ENCODE measurements at places on chromosomes 12 and 14. TPM values are rescaled to one million over a fixed set of nuclear protein-coding genes. Genes with fewer than 3 reads are reported as not detected.

DNA sequence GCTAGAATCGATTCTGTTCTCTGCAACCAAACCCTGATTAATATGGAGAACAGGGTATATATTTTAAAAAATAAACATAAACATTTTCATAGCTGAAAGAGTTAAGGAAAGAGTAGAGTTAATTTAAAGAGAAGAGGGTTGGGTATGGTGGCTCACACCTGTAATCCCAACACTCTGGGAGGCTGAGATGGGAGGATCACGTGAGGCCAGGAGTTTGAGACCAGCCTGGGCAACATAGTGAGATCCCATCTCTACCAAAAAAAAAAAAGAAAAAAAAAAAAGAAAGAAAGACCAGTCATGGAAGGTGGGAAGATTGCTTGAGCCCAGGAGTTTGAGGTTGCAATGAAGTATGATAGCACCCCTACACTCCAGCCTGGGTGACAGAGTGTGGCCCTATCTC lies 25.5 kb downstream of the GTSF1 start:
- no peak for DNase-seq

GRCh38 chr14:75450381-75451276 lies 22.8 kb downstream of the JDP2 start:
- DNase-seq: peak; percentile 37

PTCSC3 gene
- not detected for total RNA-seq

SLIRP gene
- 189 TPM for total RNA-seq

TCL1B gene
- not detected for total RNA-seq

GSC gene
- not detected for total RNA-seq

GRCh38 chr12:110641521-110641920 lies 27.6 kb downstream of the TCTN1 start:
- DNase-seq: peak; percentile 49

DNA sequence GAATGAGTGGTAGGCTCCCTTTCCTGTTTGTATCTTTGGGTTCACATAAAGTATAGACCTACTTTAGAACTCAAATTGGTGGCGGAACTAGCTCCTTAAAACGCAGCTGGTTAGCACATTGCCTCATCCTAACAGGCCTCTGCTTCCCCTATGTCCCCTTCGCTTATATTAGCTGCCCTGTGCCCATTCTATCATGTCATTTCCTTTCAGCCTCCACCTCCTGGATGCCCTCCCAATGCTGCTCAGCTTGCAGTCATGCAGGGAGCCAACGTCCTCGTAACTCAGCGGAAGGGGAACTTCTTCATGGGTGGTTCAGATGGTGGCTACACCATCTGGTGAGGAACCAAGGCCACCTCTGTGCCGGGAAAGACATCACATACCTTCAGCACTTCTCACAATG lies 3.5 kb downstream of the DAZAP2 start:
- no peak for DNase-seq

DNA sequence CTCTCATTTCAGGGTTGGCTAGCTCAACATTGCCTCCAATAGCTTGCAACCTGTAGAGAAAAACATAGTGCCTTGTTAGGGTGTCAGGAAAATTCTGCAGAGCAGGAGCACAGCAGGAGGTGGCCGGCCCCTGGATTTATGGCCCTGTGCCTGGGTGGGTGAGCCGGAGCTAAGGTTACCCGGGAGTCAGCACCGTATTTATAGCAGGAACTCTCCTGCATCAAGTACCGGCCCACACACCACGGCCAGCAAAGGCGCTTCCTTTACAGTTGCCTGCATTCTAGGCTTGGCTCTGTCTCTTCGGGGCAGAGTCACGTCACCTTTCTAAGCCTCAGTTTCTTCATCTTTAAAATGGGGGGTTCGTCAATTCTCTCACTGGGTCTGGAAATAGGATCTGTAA lies 52.8 kb upstream of the EML1 start:
- no peak for DNase-seq

DNA sequence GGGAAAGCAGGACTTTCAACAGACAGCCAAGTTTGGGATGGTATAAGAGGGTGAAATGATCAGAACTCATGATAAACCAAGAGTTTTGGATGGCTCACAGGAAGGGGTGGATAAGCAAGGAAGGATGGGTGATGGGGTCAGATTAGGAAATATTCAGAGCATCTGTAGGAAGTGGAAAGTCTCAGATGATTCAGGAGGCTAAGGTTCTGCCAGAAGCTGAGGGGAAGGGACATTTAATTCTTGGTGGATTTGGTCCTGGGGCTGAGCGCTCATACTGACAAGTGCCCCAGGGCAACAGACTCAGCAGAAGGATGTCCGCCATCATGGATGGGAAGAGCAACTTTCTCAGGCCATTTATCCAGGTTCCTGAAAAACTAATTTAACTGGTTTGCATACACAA lies 28.4 kb upstream of the BDKRB2 start:
- DNase-seq: no peak

BEST3 gene
- total RNA-seq: 1.0 TPM

TEX52 gene
- total RNA-seq: not detected

- no peak for DNase-seq
Observed at GRCh38 chr12:125184213-125184967, 119.2 kb downstream of the AACS start.

DNA sequence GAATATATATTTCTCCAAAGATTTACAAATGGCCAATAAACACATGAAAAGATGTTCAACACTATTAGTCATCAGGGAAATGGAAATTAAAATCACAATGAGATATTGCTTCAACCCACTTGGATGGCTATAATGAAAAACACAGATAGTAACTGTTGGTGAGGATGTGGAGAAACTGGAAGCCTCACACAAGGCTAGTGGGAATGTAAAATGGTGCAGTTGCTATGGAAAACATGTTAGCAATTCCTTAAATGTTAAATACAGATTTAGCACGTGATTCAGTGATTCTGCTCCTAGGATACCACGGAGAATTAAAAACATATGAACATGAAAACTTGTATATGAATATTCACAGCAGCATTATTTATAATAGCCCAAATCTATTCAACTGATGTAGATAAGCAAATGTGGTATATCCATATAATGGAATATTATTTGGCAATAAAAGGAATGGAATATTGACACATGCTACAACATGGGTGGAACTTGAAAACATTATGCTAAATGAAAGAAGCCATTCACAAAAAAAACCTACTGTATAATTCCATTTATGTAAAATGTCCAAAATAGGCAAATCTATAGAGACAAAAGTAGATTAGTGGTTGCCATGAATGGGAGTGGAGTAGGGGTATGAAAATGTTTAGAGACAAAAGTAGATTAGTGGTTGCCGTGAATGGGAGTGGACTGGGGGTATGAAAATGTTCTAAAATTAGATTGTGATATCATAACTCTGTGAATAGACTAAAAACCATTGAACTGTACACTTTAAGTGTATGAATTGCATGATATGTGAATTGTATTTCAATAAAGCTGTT lies 227.1 kb upstream of the DDHD1 start:
- no peak for DNase-seq

DNA sequence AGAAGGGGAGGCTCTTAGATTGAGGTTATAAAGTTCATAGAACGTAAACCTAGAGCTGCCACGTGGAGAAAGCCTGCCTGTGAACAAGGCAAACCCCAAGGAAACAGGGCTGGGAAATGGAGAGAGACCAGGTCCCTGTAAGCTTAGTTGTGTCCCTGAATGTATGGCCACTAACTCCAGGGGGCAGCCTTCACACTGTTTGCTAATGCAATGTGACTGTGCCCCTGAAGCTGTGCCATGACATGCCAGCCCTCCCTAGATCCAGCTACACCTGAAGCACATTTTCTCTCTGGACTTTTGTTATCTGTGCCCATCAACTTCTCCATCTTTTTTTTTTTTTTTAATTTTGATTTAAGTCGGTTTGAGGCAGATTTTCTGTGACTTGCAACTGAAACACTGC lies 60.6 kb upstream of the TMCC3 start:
- DNase-seq: no peak

DNA sequence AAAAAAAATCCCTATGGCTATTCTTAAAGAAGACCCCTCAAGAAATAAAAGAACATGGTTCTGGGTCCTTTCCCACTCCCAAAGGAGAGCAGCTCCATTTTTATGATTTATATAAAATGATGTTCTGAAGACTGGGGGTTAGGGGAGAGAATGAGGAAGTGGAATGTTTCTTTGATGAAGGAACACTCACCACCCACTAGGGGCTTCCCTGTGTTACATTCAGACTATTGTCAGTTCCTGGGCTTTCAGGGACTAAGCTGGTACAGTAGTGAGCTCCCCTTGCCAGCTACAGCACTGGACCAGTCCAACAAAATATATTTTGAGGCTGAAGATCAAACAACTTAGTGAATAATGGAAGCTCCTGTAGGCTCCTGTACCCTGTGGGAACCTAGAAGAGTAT lies 98.9 kb downstream of the HMGA2 start:
- DNase-seq: no peak

CSRP2 gene
- 247 TPM for total RNA-seq

- no peak for DNase-seq
Observed at GRCh38 chr12:85527192-85527591, 247.2 kb downstream of the ALX1 start.

DNA sequence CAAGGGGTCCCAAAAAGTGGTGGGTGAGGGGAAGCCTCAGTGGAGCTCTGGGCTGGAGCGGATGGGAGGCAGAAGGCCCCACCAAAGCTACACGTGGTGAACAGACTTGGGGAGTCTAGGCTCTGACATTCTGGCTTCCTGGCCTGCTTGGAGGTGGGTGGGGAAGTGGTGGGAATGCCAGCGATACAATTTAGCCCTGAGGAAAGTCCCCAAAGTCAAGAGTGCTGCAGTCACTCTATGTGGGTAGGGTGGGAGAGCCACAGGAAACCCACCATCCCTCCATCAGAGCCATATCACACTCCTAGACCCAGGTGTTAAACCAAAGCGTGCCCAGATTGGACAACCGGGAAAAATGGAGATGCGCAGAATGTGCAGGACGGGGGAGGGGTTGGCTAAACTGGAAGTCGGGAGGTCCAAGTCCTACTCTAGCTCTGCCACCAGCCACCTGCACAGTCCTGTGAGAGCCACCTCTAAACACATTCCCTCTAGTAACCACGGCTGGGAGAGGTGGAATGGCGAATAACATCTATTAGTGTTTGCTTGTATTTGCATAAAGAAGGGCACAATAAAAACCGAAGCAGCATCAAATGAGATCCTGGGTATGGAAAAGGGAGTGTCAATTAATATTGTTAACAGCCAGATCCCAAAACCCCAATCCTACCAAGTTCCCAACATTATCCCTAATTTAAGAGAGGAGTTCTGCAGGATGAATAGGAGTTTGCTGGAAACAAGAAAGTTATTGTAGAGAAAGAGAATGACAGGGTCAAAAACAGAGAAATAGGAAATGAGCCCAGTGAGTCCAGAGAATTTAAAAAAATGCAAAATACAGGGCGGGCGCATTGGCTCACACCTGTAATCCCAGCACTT lies 14.0 kb upstream of the CD9 start:
- no peak for DNase-seq

- no peak for DNase-seq
Observed at GRCh38 chr12:132948146-132949066, 7.7 kb downstream of the ZNF605 start.

GRCh38 chr12:15268309-15268708 lies 47.1 kb upstream of the RERG start:
- DNase-seq: no peak

SYCP3 gene
- total RNA-seq: not detected

GPR132 gene
- total RNA-seq: 2.2 TPM

NUAK1 gene
- 96.1 TPM for total RNA-seq

DNA sequence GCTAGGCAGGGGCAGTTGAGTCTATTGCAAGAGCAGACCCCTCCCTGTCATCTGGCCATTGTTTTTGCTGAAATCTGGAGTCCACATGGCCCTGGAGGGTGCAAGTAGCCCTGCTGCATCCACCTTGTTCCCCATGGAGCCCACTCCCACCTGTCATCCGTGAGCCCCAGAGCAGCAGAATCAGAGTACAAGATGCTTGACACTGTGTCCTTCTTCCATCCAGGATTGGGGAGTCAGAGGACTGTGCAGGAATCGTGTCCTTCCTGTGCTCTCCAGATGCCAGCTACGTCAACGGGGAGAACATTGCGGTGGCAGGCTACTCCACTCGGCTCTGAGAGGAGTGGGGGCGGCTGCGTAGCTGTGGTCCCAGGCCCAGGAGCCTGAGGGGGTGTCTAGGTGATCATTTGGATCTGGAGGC lies 8.8 kb downstream of the DHRS2 start:
- DNase-seq: no peak

DNA sequence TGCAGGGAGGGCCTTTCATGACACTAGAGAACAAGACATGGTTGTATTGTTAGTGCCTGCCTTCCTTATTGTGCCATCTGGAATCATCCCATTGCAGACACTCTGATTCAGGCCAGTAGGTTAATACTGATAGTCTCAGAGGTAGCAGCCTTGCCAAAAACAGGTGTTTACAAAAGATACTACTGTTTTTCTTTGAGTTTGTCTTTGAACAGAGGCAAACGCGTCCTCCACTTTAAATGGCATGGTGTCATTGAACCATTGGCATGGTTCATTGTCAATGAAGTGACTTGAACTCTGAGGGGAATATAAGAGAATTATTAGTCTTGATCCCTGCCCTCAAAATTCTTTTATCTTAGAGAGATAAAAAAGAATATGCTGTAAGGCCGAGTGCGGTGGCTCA lies 4.2 kb downstream of the FNTB start:
- no peak for DNase-seq

MSI1 gene
- total RNA-seq: 16.0 TPM

- no peak for DNase-seq
Observed at GRCh38 chr14:98748966-98749365, 523.0 kb downstream of the BCL11B start.

PLA2G1B gene
- total RNA-seq: not detected

DNA sequence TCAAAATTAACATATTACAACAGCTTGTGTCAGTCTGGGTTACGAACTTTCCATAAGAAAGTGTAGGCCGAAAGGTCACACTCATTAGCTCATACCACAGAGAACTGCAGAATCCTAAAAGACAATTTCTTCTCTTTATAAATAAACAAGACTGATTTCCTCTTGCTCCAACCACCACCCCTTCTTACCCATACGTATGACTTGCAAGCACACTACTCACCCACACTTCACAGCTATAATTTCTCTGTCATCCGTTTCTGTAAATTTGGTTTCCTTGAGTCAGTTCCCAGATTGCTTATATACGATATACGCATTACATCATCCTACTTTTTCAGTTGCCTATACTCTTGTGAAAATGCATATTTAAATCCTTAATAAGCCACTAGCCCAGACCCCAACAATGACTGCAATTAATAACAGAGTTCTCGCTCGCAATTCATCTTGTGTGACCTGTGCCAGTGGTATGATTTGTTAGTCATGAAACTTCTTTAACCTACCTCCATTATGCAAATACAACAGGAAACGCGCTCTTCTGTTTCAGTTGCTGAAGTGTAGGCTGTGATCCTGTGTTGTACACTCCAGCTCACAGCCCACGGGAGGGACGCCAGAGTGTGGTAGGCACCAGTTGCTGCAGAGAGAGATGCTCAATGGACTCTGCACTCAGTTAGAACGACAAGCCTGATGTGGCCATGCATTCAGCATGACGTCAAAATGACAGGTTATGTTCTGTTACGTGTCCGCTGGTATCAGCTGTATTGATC lies 417.6 kb downstream of the PDZRN4 start:
- peak; percentile 71 for DNase-seq

DNA sequence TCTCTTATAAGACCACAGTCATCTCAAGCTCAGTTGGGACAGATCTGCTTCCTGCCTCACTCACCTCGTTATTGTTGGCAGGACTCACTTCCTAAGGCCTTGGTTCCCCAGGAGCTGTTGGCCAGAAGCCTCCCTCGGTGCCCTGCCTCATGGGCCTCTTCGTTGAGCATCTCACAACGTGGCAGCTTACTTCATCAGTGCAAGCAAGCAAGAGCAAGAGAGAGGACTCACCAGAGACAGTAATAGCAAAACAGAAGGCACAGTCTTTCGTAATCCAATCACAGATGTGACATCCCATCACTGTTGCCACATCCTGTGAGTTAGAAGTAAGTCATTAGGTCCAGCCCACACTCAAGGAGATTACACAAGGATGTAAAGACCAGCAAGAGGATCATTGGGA lies 5.1 kb upstream of the NUMB start:
- DNase-seq: peak; percentile 90
